Smooth muscle cell of the umbilical artery (primary cell): ENCODE measurements at places on chromosomes 3 and 15. TPM values are rescaled to one million over a fixed set of nuclear protein-coding genes. Genes with fewer than 3 reads are reported as not detected.

HES1 gene
- total RNA-seq = 3.7 and 3.9 TPM in 2 replicates

GOLGA8Q gene
- 1.8 and 3.5 TPM in 2 replicates for total RNA-seq

HACD3 gene
- total RNA-seq = 98.3 and 106 TPM in 2 replicates

TP63 gene
- not detected in 2 replicates for total RNA-seq

HRG gene
- not detected in 2 replicates for total RNA-seq

JAGN1 gene
- total RNA-seq = 17.6 and 24.3 TPM in 2 replicates

COL6A5 gene
- under 0.01 TPM in 1 of 2 replicates, not detected in the other for total RNA-seq
